Kidney glomerular epithelial cell (primary cell): ENCODE measurements at places on chromosomes 1 and 21.

GRCh38 chr1:244280859-244281258 lies 170.8 kb downstream of the ADSS2 start:
- no peak for DNase-seq

DNA sequence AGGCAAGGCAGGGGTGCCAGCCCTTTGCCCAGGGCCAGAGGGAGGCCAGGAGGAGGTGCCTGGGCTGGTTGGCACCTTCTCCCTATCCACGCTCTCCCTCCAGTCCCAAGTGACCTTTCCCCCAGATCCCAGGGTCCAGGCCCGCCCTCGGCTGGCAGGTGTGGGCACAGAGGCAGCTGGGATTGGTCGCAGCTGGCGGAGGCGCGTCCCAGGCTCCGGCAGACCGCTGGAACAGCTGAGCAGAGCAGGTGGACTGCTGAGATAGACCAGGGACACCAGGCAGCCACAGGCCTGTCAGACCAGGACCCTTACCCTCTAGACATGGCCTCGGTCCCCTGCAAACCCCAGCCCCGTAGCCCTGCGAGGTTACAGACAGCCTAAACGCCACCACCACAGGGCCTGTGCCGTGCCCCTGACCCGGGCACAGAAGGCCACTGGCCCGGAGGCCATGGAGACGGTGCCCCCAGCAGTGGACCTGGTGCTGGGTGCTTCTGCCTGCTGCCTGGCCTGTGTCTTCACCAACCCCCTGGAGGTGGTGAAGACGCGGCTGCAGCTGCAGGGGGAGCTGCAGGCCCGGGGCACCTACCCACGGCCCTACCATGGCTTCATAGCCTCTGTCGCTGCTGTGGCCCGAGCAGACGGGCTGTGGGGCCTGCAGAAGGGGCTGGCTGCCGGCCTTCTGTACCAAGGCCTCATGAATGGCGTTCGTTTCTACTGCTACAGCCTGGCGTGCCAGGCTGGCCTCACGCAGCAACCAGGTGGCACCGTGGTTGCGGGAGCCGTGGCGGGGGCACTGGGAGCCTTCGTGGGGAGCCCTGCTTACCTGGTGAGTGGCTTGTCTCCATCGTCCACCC lies at the start of gene SLC25A34:
SLC25A34 (plus strand) TSS at position 221 of the 854 bp plus-strand sequence; CDS start at position 449, 228 bp downstream.
- no peak for DNase-seq

DNA sequence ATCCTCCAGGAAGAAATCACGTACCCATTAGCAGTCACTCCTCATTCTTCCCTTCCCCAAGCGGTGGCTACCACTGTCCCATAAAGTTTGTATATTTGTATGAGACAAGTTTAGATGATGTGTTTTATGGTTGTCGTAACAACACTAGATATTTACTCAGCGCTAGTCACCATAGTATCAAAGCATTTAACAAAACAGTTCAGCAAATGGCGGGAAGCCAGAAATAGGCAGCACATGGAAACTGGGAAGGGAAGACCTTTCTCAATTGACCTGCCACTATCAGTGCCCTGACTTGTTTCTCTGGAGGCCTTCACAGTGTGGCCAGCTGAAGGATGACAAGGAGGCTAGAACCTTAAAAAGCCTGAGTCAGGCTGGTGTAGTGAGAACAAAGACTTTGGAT lies 31.1 kb downstream of the CNST start:
- DNase-seq, result no peak

- no peak for DNase-seq
These were observed 4.9 kb downstream of the WNT9A start for GRCh38 chr1:227942716-227943261.

- no peak for DNase-seq
These were observed 598.1 kb downstream of the NPHP4 start for GRCh38 chr1:5394111-5394510.

DNA sequence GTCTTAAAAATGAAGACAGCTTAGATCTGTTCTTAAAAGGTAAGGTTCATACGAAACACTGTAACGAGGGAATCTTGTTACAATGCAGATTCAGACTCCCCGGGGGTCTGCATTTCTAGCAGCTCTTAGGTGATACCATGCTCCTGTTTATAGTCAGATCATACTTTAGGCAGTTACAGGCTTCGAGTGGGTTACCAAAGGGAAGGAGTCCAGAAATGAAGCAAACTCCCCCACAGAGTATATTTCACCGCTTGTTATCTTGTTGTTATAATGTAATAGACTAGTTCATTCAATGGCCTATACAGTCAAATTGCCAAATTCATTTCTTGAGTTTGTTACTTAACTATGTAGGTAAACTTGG lies 601.1 kb downstream of the USP25 start:
- no peak for DNase-seq

DNA sequence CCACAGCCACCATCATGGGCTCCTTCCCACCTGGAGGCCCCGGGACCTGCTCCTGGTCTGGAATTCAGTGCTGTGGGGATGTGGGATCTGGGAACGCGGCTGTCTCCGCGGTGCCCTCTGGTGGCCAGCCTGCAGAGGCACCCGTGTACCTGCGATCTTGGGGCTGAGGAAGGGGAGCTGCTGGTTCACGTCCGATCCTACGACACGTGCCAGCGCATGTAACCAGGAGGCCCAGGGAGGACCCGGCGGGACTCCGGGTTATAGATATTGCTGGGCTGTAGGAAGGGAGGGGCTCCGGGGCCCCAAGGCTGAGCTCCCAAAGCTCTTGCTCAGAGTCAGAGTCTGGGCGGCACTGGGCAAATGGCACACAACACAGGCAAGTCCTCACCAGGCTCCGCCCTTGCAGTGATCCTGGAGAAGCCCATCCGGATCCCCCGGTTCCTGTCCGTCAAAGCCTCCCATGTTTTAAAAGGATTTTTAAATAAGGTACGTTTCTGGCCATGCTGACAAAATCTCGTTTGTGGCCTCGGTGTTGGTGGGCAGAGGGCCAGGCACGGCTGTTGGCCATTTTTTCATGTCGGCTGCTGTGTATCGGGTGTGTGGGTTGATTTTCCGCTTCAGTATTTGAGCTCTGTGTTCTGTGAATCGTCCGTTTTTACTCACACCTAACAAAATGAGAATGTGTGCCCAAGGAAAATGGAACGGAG lies 20.1 kb downstream of the FAAP20 start:
- no peak for DNase-seq

- DNase-seq, result no peak
These were observed 372.6 kb upstream of the LRRC7 start for GRCh38 chr1:69195136-69195535.

DNA sequence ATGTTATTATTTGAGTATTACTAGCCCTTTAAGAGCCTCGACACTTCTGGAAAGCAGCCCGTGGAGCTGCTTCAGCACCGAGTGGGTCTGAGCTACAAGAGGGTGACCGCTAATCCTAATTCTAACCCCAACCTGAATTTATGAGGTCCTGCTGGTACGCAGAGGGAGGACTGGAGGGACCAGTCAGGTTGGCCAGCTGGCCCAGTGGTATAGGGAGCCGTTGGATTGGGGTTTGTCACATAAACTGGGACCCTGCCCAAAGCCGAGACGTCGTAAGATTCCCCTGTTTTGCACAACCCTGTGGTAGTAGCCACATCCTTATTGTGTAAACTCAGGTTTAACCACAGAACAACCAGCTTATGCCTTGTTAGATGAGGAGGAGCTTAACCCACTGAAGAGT lies 60.8 kb upstream of the F3 start:
- DNase-seq, result no peak

DNA sequence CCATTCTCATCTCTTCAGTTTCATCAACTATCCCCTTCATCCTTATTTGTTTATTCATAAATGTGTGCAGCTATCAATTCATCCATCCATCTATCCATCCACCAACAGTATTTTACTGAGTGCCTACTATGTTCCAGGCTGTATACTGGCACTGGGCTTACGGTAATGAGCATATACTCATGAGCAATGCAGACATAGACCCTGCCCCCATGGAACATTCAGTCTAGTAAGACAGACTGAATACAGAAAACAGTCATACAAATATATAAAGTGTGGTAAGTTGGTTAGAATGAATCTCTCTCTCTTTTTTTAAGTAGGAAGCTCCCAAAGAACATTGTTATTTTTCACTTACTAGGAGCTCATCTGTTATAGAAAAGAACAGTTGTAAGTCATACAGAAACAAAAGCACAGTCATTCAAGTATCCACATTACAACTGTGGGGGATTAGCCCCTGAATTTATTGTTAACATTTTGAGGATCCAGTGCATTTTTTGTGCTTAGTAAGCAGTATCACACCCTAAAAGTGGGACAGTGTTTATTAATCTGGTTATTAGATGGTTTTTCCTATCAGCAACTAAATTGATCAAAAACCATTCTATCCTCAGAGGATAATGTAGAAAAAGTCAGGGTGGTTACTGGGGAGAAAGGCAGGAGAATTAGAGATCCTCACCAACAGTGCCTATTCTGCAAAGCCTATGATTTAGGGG lies 3.6 kb downstream of the SLC16A4 start:
- DNase-seq, result no peak
